Epithelial cell of proximal tubule (primary cell): ENCODE measurements at places on chromosomes 6 and 20. TPM values are rescaled to one million over a fixed set of nuclear protein-coding genes. Genes with fewer than 3 reads are reported as not detected.

Gene VSTM2L
- total RNA-seq = 2.8 and 4.5 TPM in 2 replicates

Gene C6orf141
- 8.2 and 11.6 TPM in 2 replicates for total RNA-seq

GRCh38 chr20:38114353-38114791 is 50.7 kb downstream of the TGM2 start:
- DNase-seq = no peak

- DNase-seq = no peak
These were observed 366.7 kb upstream of the MAP3K7 start for GRCh38 chr6:90953405-90954161.

DNA sequence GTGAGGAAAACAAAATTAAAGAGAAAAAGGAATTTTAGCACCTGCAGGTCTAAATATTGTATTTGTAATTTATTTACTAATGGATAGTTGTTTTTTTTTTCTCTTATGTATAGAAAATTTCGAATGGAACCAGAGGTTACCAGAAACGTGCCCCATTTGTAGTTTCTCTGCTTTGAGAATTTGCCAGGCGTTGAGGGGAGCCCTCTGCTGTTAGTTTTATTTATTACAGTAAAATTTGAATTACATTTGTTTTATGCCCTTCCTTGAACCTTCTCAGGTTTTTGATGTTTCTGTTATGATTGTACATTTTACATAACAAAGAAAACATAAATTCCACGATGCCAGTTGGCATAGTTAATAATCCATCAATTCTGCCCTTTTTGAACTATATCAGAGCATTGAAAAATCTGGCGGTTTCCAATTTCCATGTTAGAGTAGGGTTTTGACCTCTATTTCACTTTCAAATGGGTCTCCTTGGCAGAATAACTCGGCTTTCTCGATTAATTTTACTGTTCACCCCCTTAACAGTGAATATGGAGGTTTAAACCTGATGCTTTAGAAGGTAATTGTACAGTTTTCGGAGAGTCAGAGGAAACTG is 35.1 kb upstream of the RFPL4B start:
- no peak for DNase-seq

- DNase-seq = no peak
These were observed 55.2 kb upstream of the RREB1 start for GRCh38 chr6:7052443-7053011.
